AG04449 (cell line): ENCODE measurements at places on chromosomes 1 and 21.

DNA sequence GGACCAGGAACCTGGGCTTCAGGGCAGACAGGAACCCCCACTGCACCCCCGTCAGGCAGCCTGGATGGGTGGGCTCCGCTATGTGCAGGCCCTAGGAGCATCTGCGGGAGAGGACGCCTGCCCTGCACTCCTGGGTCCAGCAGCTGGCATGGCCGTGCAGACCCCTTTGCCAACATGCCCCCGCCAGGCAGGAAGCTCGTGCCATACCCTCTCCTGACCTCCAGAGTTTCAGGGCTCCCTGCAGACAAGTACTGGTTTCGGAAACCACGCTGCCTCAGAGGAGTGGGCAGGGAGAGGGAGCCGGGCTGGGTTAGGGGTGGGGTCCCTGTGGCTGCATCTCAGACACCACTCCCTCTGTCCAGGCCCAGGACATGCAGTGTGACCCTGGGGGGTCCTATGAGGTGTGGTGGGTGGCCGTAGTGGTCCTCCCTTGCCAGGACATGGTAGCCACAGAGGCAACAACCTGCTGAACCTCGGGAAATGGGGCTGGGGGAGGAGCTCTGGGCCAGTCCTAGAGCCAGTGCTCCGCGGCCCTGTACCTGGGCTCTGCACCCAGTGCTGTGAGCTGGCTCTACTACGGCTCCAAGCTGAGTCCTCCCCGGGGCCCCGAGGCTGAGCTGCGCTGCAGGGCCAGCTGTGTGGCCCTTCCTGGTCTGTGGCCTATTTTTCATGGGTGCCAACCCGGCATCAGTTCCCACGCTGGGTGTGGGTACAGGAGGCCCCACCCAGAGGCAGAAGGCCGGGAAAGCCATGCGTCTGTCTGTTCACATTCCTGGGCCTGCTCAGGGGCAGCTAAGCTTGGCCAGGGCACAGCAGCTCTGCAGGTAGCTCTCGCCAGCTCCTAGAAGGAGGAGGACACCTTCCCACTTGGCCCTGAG is 1.4 kb downstream of the PLEKHN1 start:
- DNase-seq = no peak

- DNase-seq = no peak
Observed at GRCh38 chr21:38847556-38847955, 41.8 kb downstream of the ETS2 start.

- no peak for DNase-seq
Observed at GRCh38 chr1:1058921-1059493, 15.1 kb downstream of the RNF223 start.

DNA sequence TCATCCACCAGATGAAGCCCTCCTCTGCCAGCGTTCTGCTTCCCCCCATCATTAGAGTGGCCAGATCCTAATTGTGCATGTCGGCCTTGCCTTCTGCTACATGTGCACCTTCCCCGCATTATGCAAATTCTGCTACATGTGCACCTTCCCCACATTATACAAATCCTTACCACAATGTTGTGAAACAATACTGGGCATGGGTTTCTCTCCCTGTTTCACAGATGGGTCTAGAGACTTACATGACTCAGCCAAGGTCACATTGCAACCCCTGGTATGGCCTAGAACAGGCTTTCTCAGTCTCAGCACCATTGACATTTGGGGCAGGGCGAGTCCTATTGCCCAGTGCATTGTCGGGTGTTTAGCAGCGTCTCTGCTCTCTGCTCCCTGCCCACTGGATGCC is 1.0 kb upstream of the CELA2A start:
- no peak for DNase-seq

- DNase-seq = no peak
Observed at GRCh38 chr1:88593358-88593757, 90.7 kb upstream of the PKN2 start.

- no peak for DNase-seq
Observed at GRCh38 chr1:227351443-227351842, 33.2 kb upstream of the CDC42BPA start.

DNA sequence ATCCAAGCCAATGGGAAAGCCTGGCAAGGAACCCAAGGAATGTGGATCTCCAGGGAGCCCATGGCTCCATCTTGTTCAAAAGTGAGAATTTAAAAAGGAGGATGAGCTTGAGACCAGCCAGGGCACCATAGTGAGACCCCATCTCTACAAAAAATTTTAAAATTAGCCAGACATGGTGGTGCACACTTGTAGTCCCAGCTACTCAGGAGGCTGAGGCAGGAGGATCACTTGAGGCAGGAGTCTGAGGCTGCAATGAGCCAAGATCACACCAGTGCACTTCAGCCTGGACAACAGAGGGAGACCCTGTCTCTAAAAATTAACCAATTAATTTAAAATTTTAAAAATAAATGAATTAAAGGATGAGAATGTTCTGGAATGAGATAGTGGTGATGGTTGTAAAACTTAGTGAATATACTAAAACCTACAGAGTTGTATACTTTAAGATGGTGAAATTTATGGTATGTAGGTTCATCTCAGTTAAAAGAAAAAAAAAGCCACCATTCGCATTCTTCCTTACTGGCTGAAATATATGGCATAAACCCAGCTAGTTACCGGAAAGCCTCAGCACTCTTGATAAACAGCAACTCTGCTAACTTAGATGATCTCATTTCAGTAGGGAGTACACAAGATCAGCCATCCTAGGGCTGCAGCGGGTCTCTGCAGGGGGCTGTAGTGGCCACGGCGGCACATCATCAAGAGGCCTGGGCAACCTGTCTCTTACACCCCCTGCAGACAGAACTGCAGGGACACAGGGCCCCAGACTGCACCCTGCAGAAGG is 48.3 kb upstream of the H6PD start:
- no peak for DNase-seq

GRCh38 chr1:61111084-61112004 is 29.0 kb downstream of the NFIA start:
- DNase-seq = no peak

GRCh38 chr1:247639381-247639981 is 34.1 kb downstream of the OR2G3 start:
- DNase-seq = no peak

DNA sequence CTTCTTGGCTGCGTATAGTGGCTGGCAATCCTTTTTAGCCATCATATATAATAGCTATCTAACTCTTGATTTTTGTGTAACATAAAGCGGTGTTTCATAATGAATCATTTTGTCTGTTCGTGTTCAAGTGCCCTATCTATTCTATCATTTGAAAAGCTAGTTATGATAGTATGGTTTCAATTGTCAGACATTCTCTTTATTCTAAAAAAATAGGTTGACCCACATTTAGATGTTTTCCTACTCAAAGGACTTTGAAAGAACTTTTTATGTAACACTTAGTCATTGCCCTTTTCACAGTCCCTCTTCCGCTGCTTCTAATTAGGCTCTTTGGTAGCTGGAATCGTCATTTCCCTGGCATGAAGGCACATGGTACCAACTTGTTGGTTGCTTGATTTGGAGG is 272.2 kb upstream of the B3GALT2 start:
- DNase-seq = no peak

GRCh38 chr1:2535455-2535854 is 5.4 kb upstream of the HES5 start:
- DNase-seq = no peak

DNA sequence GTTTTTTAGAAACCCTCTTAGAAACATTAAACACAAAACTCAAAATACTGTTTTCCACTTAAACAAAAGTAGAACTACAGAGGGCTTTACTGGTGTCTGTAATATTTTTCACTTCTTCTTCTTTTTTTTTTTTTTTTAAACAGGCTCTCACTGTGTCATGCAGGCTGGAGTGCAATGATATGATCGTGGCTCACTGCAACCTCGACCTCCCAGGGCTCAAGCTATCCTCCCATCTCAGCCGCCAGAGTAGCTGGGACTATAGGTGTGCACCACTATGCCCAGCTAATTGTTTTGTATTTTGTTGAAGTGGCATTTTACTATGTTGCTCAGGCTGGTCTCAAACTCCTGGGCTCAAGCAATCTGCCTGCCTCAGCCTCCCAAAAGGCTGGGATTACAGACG is 194.8 kb downstream of the DAB1 start:
- DNase-seq = no peak
